Caudate nucleus (tissue), 63 donors: ENCODE measurements at places on chromosomes 16 and 17.

GRCh38 chr17:56926270-56926669 lies 12.4 kb upstream of the TRIM25 start:
- DNase-seq, result no peak

- no peak for DNase-seq
Measured at GRCh38 chr17:45904866-45905265, 10.5 kb downstream of the MAPT start.

DNA sequence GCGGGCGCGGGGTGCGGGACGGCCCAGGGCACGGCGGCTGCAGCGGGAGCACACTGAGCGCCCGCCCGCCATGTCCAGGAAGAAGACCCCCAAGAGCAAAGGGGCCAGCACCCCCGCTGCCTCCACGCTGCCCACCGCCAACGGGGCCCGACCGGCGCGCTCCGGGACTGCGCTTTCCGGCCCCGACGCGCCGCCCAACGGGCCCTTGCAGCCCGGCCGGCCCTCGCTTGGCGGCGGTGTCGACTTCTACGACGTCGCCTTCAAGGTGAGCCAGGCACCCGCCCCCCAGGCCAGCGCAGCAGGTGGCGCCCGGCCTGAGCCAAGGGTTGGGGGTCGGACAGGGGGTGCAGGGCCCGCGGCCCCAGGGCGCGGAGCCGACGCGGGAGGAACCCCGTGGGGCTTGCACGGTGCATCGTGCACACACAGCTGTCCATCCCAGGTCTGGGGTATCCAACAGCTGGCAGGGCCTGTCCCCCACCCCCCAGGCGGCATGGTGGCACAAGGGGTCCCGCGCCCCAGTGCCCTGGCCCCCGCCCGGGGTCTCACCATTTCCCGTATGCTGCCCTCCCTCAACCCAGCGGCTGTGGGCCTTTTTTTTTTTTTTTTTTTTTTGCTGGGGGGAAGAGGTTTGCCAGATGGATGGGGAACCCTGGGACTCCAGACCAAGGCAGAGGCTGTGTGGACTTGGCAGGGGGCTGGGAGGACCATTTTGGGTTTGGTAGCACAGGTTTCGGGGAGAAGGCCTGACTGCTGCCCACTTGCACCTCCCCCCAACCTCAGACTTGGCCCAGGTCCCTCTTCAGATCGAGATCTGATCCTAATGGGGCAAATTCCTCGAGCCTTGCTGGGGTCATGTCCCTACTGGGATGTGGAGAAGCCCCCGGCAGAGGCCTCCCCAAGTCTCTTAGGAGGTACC lies 547 bp downstream of the RAB26 start:
- DNase-seq, result no peak

- DNase-seq, result no peak
Measured at GRCh38 chr16:57537581-57538234, 1.3 kb upstream of the CCDC102A start.
